ENCODE measurements at places on chromosomes 12 and 14. TPM values are rescaled to one million over a fixed set of nuclear protein-coding genes. Genes with fewer than 3 reads are reported as not detected.

DNA sequence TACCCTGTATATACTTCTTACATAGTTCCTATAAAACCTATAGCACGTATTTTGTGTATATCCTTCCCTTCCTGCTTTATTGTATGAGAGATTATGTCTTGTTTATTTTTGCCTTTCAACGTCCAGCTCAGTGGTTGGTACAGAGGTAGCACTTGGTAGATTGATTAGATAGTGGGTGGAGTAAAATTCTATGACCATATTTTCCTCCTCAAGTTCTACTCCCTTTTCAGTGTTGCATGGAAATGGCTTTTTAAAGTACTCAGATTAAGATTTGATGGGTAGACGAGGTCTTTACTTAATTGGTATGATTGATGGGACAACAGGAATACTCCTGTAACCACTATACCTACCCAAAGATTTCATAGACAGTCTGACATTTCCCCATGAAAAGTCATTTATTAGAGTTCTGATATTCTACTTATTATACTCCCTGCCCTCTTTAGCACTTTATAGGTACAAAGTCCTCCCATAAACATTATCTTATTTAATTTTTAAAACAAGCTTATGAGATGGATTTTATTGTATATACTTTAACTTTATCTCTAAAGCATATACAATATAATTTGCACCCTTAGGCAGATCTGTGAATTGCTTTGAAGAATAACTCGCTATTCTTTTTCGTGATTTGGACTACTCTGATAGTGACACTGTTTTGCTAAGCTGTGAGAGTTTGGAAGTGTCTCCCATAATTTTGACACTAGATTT lies 348.0 kb downstream of the RAD51B start:
- no peak for DNase-seq

- DNase-seq, result no peak
Measured at GRCh38 chr12:43776498-43776897, 17.7 kb downstream of the IRAK4 start.

The KCNJ8 gene
- total RNA-seq, result 51.3 TPM

DNA sequence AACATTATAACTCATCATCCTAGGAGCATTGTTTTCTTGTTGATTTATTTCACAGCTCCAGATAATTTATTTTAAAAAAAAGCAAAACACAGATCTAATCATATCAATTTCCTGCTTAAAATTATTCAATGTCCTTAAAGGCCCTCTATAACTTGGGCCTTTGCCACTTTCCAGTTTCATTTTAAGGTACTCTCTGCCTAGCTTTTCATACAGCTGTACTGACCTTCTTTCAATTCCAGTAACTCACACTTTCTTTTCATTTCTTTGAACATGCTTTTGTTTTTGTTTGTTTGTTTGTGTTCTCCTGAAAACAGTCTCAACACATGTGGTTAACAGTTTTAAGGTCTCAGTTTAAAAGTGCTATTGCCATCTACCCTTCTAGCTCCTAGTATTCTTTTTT lies 281.9 kb downstream of the ACSS3 start:
- DNase-seq, result no peak

The GARIN6 gene
- total RNA-seq, result not detected

DNA sequence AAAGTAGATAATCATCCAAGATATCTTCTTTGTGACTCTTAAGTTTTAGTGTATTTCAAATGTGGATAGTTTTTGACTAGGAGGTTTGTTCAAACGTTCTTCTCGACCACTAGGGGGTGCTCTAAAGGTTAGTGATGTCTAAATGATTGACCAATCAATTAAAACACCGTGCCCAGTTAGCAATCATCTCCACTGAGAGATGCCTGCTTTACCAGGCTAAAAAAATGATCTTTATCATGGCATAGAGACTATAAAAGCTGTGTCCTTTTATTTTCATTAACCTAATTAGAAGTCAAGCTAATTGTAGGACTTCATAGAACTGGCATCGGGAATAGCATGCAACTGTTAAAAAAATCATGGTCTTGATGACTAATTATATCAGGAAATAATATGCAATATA lies 153.9 kb downstream of the PRKCH start:
- DNase-seq, result no peak

Measured in left ventricle myocardium inferior (tissue), 1 donor.